ENCODE measurements at places on chromosomes 11 and 22.
A peak's percentile ranks its signal among the peaks of the same experiment; 100 is the strongest.

DNA sequence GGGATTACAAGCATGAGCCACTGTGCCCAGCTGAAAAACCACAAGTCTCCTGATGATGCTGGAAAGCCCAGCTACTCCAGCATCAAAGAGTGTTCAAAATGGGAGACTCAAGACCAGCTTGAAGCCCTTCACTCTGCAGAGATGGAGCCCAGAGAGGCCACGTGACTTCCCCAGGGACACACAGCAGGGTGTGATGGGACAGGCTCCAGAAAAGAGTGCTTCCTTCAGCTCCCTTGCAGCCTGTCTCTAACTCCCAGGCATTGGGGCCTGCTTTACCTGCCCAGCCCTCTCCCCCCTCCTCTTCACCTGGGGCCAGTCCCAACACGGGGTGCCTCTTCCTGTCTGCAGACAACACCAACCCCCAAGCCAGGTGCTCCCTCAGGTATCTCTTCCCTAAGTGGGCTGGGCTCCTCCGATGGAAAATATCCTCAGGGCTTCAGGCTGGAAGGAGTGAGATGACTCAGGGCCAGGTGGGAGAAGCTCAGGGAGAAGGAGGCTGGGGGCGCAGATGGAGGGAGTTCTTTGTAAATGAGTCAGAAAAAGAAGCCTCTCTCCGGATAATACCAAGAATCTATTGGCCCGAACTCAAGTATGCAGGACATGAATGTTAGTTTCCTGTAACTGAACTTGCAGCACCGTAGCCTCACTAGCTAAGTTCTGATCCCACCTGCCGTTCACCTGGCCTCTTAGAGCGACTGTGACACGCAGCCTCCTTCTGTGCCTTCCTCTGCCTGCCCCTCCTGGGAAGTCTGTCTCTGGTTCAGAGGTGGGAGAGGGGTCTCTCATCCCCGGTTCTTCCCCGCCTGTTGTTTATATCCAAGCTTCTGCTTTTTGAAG is 326.6 kb downstream of the MN1 start:
- no peak for ATAC-seq

GRCh38 chr11:12685229-12685628 is 11.0 kb downstream of the TEAD1 start:
- no peak for ATAC-seq

- no peak for ATAC-seq
Measured at GRCh38 chr11:95170294-95170693, 60.7 kb downstream of the SESN3 start.

DNA sequence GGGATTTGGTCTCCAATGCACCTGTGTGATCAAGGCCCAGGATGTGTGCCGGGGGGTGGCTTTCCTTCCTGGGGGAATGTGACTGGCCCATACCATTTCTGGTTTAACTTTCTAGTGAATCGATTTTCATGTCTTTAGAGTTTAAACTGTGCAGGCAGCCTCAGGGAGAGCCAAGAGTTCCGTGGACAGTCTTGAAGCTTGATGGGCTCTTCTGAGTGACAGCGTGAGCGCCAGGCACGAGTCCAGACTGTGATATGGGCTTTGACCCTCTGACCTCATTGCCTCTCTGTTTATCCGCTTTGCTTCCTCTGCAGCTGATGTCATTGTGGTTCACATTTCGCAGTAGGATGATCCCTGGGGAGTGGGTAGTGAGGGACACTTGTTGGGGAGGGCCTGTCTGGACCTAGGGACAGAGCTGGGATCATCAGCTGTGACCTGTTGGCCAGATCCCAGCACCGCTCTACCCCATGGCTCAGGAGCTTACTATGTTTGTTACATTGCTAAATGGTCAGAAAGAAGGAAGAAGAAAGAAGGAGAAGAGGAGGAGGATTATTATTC is 80.6 kb upstream of the CLDN5 start:
- no peak for ATAC-seq

DNA sequence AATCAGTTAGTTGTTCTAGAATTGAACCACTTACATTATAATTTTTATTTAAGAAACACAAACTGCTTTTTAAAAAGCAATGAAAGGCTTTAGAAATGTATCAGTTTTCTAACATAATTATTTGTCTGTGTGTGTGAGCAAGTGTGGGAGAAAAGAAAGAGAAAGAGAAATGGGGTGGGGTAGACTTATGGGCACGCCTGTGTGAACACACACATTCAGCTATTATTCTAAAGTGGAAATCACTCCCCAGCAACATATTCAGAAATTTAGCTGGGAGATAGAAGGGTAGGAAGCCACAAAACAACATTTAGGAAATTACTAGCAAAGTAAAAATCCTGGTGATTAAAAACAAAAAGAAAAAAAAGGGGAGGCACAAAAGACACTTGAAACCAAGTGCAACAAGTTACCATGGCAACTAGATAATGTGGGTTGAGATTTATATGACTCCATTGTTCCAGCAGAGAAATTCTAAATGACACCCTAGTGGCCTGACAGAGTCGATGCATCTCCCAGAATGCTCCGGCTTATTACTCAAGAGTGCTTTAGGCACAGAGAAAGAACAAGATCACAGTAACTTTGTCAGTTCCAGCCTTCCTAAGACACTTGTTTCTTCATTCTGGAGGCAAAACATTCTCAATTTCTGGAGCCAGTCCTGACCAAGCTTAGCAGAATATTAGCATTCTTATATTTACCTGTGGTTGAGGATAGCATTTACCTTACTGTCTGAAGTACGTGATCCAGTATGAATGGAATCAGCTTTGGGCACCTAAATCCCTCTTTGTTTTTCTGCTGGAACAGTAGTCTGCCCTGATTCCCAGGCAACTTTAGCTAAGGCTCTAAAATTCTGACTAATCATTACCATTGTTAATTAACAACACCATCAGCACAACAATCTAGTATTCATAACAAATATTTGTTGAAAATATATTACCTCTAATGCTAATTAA is 444.4 kb downstream of the DLG2 start:
- no peak for ATAC-seq

DNA sequence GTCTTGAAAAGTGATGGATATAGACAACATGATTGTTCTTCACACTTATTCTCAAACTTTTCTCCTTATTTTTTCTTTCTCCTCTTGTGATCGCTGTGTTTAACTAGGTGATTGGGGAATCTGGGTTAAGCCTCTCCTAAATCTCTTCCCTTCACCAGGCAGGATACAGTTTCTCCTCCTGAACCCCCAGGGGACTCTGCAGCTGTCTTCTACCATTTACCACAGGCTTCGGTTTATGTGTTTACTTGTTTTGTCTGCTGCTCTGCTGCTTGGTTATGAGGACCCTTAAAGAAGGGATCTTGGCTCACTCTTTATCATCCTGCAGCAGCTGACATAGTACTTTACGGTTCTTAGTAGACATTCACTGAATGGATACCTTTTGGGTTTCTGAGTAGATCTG is 124.2 kb downstream of the NCAM1 start:
- no peak for ATAC-seq

DNA sequence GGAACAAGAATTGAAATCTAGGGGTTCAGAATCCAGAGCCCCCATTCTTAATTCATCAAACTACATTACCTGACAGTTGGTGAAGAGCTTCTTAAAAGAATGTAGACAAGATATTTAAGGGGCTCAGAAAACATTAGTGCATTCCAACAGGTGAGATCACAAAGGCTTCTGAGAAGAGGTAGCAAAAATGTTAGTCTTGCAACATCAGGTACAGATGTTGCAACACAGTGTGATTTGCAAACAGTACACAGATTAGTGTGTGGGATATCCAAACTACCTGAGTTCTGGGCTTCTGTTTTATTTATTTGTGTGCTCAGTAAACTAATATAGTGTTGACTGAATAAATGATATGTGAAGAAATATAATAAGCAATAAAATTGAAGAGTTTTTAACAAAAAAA is 11.8 kb downstream of the CASP4 start:
- ATAC-seq, result peak; percentile 58

GRCh38 chr22:49629586-49630447 is 197.9 kb downstream of the BRD1 start:
- no peak for ATAC-seq

GRCh38 chr22:26846645-26847044 is 189.3 kb downstream of the MIAT start:
- ATAC-seq, result no peak

DNA sequence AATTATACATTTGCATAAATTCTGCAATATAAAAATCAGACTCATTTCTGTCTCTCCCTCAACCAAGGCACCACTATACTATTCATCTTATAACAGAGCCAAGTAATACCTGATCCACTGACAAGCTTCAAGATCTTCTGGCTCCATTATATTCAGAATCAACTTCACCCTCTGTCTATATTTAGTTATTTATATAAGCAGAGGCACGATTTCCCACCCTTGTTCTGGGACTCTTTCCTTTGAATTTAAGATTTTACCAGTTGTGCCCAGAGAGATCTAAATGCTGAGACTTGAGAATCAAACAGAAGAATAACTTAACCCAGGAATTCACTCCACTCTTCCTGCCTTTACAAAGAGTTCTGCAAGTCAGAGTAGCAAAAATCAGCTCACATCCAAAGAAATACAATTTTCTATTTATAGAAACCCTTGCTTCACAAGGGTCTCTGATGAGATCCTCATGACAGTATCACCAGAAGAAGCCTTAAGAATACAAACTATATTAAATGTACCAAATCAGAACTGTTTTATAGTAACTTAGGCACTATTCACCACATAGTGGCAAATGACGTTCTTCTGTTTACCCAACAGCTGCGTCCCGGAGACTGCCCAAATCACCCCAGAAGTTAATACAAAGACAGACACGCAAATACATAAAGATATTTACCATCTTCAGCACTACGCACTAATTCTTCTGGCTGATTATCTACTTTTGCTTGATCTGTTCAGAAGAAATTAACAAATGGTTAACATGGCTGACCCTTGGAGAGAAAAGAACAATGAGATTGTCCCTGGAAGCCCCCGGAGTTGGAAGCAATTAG is 32.3 kb upstream of the CCDC89 start:
- no peak for ATAC-seq

DNA sequence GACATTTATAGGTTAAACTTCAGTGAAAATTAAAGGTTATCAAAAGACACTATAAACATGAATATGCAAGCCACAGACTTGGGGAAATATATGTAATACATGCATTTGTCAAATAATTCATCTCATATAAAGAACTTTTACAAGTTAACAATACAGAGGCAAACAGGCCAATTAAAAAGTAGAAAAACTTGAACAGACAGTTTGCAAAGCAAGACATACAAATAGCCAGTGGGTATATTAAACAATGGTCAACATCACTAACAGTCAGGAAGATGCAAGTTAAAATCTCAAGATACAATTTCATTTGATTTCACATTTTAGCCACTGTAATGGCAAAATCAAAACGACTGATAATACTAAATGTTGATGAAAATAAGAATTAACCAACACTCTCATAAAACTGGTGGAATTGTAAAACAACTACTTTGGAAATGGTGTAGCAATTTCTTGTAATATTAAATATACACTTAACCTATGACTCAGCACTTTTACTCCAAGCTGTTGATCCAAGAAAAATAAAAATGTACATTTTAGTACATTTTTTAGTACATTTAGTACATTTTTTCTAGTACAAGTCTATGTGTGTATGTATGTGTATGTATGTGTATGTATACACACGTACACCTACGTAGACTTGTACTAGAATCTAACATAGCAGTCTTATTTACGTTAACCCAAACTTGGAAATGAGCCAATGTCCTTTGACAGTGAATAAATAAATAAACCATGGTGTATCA is 62.8 kb downstream of the LRRC74B start:
- no peak for ATAC-seq

DNA sequence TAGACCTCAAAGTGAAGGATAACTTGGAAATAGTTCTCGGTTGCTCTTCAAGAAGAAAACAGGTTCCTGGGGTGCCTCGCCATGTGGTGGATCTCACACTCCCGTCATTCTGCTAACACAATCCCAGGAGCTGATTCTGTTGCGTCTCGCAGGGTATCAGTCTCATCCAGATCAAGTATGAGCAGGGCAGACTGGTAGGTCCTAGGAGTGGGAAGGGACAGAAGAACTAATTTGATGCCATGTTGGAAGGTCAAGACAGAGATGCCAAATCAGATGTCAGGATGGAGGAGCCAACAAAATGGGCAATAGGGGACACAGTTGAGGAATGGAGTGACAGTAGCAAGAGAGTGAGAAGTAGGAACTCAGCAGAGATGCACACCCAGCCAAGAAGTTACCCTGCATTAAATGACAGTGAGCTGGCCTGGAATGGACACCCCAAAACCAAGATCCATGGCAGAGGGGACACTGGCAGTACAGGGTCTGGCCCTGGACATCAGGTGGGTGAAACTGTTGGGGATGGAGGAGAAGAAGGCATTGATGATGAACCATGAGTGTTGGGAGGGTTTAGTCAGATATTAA is 76.2 kb downstream of the BDNF start:
- ATAC-seq, result no peak

GRCh38 chr22:20782596-20783299 is 8.8 kb downstream of the SERPIND1 start:
- ATAC-seq, result no peak

DNA sequence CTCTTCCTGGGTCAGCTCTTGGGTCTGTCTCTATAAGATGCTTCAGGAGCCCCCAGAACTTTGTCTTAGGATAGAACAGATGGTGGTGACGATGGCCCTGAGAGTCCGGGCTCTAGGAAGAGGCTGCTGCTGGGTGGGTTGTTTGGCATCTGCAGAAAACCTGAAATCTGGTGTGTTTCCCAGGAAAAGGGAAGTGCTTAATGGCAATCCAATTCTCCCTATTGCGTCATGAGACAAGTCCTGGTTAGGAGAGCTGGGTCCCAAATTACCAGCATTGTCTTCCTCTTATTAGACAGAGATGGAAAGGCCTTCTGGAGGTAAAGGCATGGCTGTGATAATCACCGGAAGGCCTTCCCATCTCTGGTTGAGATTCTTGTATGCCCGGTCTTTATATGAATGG is 48.9 kb upstream of the GRAMD1B start:
- no peak for ATAC-seq

GRCh38 chr22:49323751-49324415 is 503.8 kb downstream of the BRD1 start:
- no peak for ATAC-seq

- no peak for ATAC-seq
Measured at GRCh38 chr22:17157714-17158113, 1.4 kb downstream of the HDHD5 start.
